MM.1S (cell line): ENCODE measurements at places on chromosomes 4 and X.

GRCh38 chr4:38523524-38524448 is 140.2 kb upstream of the KLF3 start:
- peak; percentile 96 for DNase-seq

- no peak for DNase-seq
These were observed 356.4 kb upstream of the CXorf51A start for GRCh38 chrX:147170993-147171392.

- DNase-seq: no peak
These were observed 286.8 kb upstream of the VCX3A start for GRCh38 chrX:6821730-6822129.

DNA sequence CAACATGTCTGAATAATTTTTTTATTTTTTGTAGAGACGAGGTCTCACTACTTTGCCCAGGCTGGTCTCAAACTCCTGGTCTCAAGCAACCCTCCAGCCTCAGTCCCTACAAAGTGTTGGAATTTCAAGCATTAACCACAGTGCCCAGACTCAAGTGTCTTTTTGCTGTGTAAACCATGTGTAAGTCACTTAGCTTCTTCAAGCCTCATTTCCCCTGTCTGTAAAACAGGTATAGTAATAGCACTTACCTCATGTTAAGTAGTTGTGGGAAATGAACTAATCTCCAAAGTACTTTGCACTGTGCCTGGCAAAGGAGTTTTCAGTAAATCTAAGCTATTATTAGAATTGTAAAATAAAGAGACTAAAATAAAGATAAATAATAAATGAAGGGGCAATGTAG is 35.7 kb downstream of the STBD1 start:
- DNase-seq: no peak

GRCh38 chr4:78644744-78645330 is 93.3 kb downstream of the ANXA3 start:
- DNase-seq: peak; percentile 68

GRCh38 chrX:110745288-110745687 is 50.3 kb downstream of the CHRDL1 start:
- no peak for DNase-seq

GRCh38 chrX:150219374-150220185 is 143.5 kb upstream of the MAMLD1 start:
- no peak for DNase-seq

- peak; percentile 71 for DNase-seq
These were observed 38.5 kb downstream of the LAMTOR3 start for GRCh38 chr4:99855678-99856077.

DNA sequence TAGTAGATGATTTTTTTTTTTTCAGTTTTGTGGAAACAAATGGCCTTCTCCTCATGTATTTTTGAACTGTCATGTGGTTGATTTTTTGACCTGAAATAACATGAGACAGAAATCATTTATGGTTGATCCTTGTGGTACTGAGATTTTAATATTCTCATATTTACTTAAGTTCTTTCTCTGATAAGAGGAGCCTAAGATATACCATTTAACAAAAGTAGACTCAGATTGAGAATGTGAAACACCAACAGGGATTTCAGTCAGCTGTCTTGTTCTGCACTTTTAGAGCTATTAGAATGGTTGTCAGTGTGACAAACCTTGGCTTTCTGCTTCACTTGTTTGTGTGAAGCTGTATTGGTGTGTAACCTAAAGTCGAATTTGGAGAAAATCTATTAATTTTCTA is 575.7 kb downstream of the SPOCK3 start:
- DNase-seq: peak; percentile 22

- no peak for DNase-seq
These were observed 16.7 kb downstream of the BLOC1S4 start for GRCh38 chr4:6732441-6733357.

DNA sequence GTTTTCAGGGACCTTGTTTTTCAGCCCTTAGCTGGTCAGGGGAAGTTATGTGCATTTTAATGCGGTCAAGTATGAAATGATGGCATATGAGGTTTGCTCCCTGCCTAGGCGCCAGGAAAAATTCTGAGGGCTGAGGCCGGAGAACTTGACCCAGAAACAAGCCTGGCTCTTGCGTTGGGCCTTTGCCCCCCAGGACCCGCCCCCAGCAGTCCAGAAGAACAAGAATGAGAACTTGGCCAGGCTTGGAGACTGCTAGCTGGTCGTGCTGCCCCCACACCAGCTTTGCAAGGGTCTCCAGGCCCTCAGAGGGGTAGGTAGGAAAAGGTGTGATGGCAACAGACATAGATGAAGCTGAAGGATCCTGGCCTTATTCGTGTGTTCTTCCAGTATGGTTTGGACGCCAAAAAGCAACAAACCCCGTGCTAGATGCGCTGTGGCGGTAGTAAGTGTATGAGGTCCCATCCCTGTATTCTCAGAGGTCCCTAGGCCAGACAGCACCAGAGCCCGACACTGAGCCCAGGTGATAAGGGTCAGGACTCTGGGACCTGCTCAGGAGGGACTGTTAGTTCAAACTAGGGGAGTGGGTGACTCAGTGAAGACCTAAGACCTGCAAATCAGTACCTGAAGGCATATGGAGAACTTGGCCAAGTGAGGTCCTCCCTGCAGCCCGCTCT is 10.5 kb downstream of the NKX3-2 start:
- peak; percentile 3 for DNase-seq

DNA sequence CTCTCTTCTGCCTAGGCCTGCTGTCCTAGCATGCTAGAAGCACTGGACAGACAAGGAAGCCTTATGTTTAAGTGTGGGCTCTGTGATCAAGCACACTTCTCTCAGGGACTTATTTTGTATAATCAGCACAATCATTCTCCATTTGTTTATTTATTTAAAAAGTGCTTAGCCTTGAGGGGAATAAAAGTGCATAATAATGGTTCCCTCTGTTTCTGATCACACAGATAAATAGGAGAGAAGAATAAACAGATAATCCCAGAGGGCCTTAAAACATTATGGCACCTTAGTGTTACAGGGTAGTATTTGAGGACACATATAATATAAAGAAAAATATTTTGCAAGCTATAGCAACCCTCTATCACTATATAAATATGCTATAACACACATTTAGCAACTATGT is 146.5 kb downstream of the UNC5C start:
- DNase-seq: no peak

DNA sequence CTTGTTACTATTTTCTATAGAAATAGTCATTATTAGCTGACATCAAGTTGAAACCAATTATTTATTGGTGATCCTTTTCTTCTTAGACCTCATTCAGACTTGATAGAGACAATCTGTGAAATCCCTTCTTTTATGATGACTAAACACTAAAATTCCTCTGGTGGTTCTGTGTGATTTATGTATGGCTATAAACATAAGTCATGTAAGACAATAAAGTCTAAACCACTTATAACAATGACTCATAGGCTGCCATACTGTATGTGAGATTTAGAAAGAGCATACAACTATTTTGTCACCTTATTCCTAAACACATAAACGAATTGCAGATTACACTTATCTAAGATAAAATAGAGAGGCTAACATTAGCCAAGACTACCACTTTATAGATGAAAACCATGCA is 101.1 kb upstream of the PRR32 start:
- no peak for DNase-seq

DNA sequence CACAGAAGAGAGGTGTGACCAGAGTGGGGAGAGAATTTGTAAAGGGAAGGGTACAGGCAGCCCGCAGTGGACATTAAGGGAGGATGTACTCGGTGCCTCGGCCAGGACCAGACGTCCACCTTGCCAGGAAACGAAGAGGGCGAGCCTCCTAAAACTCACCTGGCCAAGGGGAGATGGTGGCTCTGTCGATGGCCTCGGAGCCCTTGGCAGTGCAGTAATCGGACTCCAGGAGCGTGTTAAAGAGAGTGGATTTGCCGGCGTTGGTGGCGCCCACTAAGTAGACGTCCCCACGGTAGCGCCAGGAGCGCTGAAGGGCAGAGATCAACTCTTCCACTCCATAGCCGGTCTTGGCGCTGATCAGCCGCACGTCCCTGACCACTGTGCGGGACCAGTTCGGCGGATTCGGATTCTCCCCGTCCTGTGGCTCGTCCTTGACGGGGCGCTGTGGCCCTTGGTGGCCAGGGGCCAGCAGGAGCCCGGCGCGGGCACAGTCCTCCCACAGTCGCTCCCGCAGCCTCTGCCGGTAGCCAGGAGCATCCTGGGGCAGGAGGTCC is 1.0 kb downstream of the NOA1 start:
- DNase-seq: peak; percentile 9

DNA sequence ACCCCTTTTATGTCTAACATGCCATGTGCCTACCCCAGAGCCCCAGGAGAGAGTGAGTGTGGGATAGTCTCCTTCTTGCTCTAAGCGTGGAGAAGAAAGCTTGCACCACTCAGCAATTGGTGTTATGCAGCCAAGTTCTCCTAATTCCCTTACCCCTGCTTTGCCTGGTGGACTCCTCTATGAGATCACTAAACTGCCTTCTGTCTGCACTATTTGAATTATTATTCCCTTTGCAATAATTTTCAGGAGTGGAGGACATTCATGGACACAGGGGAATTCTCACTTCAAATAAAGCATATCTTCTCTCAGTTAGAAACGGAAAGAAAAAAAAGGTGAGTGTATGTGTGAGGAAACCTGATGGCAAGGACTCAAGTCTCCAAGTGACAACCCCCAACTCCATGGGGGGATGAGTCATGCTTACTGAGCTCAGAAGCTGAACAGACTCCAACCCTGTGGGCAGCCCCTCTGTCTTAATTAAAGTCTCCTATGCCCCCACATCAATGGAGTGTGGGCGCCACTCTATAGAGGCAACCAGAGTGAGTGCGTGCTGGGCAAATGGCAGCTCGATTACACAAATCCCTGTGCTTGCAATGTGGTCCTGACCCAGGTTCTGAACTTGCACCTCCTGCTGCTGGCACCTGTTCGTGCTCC is 381.9 kb downstream of the RAB28 start:
- no peak for DNase-seq

- no peak for DNase-seq
These were observed 44.1 kb upstream of the FRMD7 start for GRCh38 chrX:132171881-132172280.

GRCh38 chrX:46179748-46180147 is 365.5 kb downstream of the ZNF674 start:
- no peak for DNase-seq

DNA sequence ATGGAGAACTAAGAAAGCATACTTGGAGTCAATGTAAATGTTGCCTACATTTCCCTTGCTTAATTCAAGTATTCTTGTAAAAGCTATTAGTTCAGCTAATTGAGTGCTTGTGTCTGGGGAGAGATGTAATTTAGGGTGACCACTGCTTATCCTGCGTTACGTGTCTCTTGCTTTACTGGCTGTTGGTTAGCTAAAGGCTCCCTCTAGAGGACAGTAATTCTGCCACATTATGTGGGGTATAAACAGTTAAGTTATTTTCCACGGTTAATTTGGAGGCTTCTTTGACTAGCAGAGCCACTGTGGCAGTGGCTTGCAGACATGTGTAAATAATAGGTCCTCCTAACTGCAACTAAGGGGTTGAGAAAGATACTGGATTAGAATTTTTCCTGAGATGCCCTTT is 25.3 kb upstream of the NAF1 start:
- DNase-seq: peak; percentile 28

DNA sequence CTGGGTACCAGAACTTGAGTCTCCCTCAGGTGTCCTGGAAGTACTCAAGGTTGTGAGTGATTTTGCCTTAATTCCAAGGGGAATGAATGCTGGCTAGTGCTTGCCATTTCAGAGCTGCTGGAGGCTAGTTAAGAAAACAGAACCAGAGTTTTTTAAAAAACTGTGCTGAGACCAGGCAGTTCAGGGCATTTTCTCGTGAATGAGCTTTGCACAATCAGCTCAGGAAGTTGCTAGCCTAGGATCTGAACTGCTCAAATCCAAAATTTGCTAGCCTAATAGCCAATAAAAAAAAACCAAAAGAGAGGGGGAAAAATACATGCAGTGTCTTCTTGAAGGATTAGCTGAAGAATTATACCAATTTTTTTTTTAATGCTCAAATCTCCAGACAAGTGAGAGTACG is 292.7 kb downstream of the FBXW7 start:
- DNase-seq: no peak

GRCh38 chr4:8905773-8906667 is 34.4 kb upstream of the HMX1 start:
- no peak for DNase-seq

DNA sequence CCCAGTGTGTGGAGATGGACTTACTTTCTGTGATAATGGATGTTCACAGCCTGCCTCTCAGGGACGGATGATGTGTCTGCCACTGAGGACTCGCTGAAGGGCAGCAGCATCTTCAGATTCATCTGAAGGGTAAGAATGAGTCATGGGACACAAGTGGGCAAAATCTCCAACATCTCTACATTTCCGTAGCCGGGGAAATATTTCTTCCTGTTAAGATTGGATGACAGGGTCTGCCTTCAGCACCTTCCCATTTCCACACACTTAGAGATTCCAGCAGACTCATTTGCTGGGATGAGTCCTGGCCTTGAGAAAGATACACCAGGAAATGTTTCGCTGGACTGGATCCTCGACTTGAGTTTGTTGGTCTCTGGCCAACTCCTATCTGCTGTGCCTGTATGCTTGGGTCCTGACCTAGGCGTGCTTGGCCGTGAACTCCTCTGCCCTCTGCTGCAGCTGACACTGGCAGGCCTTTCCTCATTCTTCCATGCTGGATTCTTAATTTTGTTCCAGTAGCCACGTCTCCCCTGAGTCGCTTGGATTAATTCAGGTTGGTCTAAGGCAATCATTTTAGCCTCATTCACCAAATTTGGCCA is 46.5 kb upstream of the SOD3 start:
- DNase-seq: no peak

DNA sequence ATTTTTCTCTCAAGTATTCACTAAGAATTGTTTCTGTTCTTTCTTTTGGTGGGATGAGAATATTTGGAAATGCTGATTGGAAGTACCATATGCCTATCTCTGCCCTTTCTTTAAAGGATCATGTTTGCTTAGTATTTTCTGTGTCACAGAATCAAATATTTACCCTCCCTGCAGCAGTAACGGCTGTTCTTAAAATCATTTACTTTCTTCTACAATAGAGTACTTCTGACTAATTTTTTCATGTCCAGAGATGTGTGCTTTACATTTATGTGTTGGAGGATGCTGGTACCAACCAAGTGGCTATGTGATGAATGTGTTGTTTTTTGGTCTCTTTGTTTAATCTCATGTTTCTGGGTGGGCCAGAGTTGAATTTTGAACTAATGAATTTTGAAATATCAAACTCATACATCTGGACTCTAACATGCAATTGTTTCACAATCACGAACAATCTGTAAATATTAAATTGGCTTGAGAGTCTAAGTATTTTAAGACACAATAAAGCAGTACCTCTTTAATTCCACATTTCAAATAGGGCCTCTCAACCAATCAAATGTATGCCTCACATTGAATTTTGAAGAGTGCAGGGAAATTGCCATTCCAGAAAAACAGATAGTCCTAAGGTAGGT is 59.4 kb upstream of the ARSJ start:
- no peak for DNase-seq

- peak; percentile 21 for DNase-seq
These were observed 103.5 kb downstream of the LDB2 start for GRCh38 chr4:16794816-16795445.

GRCh38 chr4:177367336-177367735 is 57.7 kb downstream of the NEIL3 start:
- no peak for DNase-seq

DNA sequence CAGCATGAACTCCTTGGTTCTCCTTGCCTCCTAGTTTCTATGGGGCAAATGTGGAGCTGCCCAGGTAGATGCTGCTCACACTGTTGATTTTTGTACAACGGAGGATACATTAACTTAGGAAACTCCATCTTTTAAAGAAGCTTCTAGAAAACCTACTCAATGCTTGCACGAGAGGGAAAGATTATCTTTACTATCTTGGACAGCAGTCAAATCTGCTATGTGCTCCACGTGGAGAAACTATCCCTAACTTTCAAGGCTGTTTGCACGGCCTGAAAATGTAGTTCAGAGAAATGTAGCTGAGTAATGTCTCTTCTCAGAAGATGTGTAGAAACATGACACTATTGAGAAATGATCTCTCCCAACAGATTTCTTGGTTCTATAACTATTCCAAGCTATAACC is 1530.9 kb upstream of the PABPC4L start:
- no peak for DNase-seq
